ENCODE measurements at places on chromosomes 5 and 9.
A peak's percentile ranks its signal among the peaks of the same experiment; 100 is the strongest.

DNA sequence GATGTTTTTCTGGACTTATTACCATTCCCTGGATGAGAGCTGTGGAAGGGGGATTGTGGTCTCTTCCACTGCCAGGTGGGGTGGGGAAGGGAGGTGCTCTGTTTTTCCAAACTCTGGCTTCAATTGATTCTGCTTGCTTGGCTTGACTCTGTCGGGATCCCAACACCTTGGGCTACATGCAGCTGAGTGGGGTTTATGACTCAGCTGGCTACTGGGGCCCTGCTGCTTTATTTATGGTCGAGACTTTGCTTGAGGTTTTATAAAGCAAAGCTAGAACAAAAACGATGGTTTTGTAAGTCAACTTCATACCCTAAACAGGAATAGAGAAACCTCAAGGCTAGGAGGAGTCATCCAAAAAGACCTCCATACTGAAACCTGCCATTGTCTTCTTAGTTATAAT, 76.3 kb downstream of the AOPEP start:
- DNase-seq: no peak

- no peak for DNase-seq
Measured at GRCh38 chr5:137708796-137709559, 26.9 kb downstream of the KLHL3 start.

- DNase-seq: peak; percentile 47
Measured at GRCh38 chr5:145936401-145937131, at the start of gene SH3RF2. Gene SH3RF2 (plus strand): TSS chr5:145936578. CDS start chr5:145937929, 1,351 bp downstream.

DNA sequence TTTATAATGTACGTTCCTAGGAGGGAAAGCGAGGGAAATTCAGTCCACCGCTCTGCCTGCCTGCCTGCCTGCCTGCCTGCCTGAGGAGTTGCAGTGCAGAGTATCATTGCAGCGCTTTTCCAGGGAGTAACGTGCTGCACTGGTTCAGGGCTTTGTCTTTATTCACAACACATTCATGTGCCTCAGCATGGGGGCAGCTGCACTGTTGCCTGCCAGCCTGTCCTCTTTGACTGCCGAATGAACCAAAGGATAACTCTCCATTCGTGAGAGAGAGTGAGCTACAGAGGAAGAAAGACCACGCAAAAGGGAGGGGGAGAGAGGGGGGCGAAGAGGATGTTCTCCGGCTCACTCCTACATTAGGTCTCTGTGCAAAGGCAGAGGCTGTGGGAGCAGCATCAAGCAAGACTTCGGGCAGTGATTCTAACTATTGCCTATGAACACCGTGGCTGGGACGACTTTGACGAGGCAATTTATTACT, 791.2 kb downstream of the MAT2B start:
- DNase-seq: no peak

DNA sequence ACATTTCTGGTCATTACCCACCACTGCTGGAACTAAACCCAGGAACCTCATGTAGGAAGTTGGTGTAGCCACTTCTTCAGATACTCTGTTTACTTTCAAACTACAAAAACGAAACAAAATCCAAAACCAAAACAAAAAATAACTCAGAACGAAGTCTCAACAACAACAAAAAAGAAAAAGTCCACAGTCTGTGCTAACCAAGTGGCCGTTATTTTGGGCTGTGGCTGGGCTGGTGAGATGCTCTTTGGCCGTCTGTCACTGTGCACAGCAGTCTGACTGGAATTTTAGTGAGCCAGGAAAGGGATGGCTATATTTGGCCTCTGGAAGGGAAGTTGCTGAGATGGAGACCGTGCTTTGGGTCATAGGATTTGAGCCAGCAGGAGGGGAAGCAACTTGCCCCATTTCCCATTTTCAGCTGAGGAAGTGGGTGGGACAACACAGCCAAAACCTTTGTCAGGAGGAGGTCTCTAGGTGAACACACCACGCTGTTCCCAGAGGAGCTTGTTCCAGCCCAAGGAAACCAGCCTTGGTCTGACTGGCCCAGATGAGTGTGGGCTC, 334.1 kb downstream of the ZSWIM6 start:
- DNase-seq: no peak

GRCh38 chr5:168057905-168058304, 233.5 kb upstream of the WWC1 start:
- DNase-seq: no peak

GRCh38 chr5:154997746-154998145, 15.8 kb upstream of the KIF4B start:
- no peak for DNase-seq

DNA sequence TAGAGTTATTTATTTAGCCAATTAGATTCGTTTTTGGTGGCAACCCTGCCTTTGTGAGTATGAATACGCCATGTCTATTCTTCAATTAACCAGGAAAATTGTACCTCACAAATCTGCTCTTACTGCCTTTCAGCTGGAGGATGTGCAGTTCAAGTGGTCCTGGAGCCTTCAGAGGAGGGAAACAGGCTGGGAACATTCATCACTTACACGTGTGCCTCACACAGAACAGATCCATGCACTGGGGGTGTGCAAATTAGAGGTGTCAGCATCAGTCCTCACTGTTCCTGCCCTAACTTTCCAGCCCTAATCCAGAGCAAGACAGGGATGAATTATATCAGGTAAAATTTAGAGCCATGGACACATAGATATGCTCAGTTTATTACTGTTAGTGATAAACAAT, 65.4 kb downstream of the SEMA5A start:
- no peak for DNase-seq

- DNase-seq: no peak
Measured at GRCh38 chr9:69139596-69139995, 34.5 kb upstream of the TJP2 start.

DNA sequence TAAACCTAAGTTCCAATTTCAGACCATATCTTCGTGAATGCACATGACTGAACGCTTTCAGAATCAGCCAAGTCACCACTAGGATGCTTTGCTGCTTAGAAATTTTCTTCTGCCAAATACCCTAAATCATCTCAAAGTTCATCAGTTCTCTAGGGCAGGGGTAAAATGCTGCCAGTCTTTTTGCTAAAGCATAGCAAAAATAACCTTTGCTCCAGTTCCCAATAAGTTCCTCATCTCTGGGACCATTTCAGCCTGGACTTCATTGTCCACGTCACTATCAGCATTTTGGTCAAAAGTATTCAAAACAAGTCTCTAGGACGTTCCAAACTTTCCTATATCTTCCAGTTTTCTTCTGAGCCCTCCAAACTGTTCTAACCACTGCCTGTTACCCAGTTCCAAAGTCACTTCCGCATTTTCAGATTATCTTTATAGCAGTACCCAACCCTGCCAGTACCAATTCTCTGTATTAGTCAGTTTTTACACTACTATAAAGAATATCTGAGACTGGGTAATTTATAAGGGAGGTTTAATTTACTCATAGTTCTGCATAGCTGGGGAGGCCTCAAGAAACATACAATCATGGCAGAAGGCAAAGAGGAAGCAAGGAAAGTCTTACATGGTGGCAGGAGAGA, 74.8 kb downstream of the NR3C1 start:
- no peak for DNase-seq

GRCh38 chr5:16582081-16582480, 34.7 kb downstream of the RETREG1 start:
- DNase-seq: no peak

GRCh38 chr5:118918232-118918631, 70.1 kb downstream of the DTWD2 start:
- DNase-seq: no peak

DNA sequence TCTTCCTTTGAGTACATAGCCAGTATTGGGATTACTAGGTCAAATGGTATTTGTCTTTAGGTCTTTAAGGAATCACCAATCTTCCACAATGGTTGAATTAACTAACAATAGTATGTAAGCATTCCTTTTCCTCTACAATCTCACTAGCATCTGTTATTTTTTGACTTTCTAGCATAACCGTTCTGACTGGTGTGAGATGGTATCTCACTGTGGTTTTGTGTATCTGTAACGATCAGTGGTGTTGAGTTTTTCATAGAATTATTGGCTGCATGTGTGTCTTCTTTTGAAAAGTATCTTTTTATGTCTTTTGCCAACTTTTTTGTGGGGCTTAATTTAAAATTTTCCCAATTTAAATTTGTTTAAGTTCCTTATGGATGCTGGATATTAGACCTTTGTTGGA, 81.5 kb upstream of the ASTN2 start:
- DNase-seq: no peak

DNA sequence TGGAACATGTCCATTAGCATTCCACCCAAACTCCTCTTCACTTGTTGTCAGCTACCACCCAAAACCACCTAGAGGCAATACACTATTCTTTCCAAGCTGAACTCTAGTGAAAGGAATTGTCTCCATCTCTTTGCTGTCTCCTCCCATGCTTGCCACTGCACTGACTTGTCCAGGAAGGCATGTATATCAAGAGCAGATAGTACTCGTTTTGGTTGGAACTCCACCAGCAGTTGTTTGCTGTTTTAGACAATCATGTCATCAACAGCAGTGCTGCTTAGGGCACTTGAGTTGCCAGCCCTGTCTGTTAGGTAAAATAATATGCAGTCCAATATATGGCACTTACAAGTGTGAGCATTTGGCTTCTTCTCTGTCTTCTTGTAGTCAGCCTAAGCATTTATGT, 80.0 kb upstream of the SAP30L start:
- DNase-seq: no peak

GRCh38 chr9:128712451-128713410, 10.4 kb downstream of the PKN3 start:
- no peak for DNase-seq

GRCh38 chr9:100465761-100466160, 7.2 kb upstream of the TMEFF1 start:
- DNase-seq: no peak

DNA sequence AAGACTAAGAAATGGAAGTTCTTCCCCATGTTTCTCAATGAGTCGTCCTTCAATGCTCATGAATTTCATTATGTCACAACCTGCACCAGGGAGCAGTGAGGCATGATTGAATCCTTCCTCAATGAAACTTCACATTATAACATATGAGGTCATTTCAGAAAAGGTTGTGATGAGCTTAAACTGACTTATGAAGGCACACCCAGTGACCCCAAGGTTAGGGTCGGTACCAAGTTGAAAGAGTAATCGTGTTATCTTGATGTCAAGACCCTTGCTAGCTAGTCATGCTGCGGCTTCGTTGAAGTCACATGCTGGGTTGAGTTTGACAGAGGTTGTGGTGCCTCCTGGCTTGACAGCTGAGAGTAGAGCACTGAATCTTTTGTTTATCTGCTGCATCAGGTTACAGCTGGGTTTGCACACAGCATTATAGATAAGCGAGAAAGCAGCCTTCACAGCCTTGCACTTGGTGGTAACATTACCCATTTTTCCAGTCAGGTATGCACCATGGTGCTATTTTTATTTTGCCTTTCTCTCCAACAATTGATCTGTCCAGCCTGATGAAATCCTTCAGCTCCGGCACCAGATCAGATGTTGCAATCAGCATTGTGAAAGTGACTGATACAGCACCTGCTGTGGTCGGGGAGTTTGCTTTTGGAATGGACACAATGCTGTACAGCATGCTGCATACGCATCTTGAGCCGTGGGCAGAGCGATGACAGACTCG, 133.2 kb downstream of the ERCC6L2 start:
- DNase-seq: no peak

GRCh38 chr9:125444166-125444565, 182.5 kb downstream of the GAPVD1 start:
- no peak for DNase-seq

- DNase-seq: no peak
Measured at GRCh38 chr9:83744206-83744605, 36.4 kb upstream of the UBQLN1 start.

DNA sequence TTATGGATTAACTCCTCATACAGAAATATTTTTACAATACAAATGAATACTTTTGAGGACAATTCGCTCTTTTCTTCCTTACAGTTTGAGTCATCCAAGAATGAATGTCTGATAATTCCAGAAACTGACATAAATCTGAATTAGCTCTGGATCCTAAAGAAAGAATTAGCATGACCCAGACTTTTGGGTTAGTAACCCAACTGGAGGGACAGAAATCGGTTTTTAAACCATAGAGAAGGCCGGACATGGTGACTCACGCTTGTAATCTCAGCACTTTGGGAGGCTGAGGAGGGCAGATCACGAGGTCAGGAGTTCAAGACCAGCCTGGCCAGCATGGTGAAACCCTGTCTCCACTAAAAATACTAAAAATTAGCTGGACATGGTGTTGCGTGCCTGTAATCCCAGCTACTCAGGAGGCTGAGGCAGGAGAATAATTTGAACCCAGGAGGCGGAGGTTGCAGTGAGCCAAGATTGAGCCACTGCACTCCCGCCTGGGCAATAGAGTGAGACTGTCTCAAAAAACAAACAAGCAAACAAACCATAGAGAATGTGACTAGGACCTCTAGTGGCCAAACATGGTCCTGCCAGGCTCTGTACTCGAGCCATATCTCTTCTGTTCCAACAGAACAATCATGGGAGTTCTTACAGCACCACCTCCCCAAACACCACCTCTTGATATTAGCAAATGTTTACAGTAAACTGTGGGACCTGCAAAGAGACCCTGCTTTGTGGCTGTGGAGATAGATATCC, 44.8 kb downstream of the LURAP1L start:
- DNase-seq: no peak

DNA sequence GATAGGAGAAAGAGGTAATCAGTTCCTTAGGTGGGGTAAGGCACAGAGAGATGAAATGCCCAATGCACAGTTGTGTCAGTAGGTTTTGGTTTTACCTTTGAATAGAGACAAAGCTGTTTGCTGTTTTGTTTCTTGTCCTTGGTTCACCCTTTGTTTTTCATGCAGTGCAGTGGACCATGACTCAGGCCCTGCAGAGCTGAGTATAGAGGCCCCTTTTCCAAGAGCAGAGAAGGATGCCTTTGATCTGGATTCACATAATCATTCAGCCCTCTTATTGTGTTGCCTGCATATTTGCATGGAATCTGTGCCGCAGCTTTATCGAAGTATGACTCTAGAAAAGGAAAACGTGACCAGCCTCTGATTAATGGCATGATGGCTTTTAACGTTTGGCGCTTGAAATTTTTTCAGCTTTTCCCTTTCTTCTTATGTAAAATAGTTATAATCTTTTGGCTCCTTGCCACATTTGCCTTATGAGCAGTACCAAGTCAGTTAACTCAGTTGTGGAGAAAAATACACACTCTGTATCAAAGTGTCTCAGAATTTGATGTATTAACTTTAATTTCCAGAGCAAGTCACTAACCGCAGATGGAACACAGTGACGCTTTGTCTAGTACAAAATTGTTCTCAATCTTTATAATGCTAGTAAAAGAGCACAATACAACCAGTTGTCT, 197.6 kb downstream of the KDM4C start:
- no peak for DNase-seq

GRCh38 chr9:126791406-126792230, 13.2 kb upstream of the ZBTB43 start:
- DNase-seq: no peak

- no peak for DNase-seq
Measured at GRCh38 chr5:146399481-146399880, 47.7 kb upstream of the TCERG1 start.

Data from left renal pelvis (tissue), 4 donors.